ENCODE measurements at places on chromosomes 1 and 21.

DNA sequence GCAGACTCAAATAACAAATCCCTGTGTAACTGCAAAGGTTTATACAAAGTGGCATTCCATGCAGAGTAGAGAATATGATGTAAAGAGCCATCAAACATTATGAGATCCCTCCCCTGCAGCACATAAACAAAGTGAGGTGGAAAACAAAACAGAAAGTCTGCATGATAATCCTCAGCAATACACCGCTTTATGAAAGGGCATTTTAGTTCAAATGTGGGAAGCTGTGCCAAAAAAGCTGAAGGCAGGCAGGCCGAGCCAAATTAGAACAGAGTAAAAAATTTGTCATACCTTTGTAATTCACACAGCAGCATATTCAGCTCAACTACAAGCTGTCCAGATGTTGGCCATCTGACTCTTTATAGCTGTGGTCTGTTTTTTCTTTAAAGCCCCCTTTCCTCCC, 113.5 kb downstream of the LHX9 start:
- peak; percentile 61 for DNase-seq

GRCh38 chr1:12040457-12041051, 21.3 kb downstream of the MIIP start:
- peak; percentile 89 for DNase-seq

DNA sequence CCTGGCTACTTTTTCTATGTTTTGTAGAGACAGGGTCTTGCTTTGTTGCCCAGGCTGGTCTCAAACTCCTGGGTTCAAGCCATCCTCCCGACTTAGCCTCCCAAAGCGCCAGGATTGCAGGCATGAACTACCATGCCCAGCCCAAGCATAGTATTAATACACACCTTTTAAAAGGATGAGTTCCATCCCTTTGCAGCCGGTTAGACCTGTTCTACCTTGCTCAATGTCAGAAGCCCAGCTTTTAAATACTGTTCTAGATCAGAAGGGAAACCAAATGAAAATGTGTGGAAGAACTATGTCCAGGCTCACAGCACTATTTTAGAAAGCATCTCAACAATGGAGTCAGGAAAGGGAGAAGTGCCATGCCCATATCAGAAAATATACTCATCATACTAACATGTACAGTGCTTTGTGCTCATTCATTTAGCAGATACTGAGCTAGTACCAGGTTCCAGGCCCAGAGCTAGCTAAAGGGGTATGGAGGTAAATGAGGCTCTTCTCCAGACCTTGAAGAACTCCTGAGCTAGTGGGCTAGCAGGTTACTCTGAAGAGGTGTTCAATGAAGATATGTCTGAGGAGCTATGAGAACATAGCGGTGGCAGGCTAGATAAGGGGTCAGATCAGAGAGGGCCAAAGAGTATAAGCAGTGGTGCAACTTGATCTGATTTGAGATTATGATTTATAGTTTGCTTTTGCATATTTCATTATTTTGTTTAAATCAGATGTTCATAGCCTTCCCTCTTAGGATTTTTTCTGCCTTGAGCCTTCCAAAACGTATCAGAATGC, 78.2 kb downstream of the RNF220 start:
- DNase-seq, result no peak

GRCh38 chr21:31204801-31205200, 139.3 kb downstream of the TIAM1 start:
- no peak for DNase-seq

DNA sequence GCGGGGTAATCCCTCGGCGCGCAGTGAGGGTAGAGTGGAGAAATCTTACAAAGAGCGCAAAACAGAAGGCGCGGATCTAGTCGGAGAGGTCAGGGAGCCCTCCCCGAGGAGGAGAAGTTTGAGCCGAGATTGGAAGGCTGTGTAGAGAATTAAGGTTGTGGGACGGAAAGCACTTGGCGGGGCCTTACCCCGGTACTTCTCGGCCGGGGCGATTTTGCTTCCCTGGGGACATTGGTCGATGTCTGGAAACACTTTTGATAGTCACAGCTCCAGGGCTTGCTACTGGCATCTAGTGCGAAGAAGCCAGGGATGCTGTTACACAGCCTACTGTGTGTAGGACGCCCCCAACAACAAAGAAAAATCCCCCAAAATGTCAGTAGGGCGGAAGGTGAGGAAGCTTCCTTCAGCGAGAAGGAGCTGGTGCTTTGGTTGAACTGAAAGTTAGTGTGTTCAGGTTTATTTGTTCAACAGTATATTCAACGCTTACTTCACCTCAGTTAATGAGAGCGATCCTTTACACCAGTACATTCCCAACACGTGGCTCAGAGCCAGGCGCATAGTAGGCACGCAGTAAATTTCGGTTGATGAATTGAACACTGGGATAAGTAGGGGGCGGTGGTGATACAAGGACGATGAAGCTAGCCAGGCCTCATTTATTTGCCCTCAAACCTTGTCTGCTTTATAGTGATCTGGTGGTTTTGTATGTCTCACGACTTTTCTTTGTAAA, 807 bp downstream of the CEP85 start:
- DNase-seq, result no peak

DNA sequence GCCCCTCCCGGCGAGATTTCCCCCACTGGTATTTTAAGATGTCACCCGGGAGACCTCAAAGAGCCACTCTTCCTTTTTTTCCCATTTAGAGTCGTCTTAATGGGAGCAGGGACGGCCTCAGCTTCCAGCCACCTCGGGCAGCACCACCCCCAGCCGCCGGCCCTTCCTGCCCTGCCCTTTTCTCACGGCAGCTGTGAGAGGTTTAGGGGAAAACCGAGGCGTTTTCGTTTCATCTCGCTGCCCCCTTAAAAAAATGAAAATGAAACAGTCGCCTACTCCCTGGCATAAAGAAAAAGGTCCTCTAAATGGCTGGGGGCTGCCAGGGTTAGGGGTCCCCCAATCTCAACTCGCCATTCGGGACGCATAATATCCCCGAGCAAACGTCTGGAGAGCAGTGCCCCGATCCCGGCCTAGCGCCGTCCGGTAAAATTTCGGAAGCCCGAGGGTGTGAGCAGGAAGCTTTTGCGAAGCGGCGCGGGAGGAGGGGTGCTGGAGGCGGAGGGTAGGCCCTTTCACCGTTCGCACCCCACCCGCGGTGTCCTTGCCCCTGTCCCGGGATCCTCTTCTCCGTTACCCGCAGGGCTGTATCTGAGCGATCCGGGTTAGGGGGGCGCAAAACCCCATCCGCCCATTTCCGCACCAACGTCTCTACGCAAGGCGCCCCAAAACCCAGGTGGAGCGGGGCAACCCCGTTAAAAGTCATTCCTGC, 1.2 kb downstream of the RUNX3 start:
- DNase-seq, result peak; percentile 15

- no peak for DNase-seq
These were observed 102.3 kb downstream of the TMEM53 start for GRCh38 chr1:44571712-44572571.

DNA sequence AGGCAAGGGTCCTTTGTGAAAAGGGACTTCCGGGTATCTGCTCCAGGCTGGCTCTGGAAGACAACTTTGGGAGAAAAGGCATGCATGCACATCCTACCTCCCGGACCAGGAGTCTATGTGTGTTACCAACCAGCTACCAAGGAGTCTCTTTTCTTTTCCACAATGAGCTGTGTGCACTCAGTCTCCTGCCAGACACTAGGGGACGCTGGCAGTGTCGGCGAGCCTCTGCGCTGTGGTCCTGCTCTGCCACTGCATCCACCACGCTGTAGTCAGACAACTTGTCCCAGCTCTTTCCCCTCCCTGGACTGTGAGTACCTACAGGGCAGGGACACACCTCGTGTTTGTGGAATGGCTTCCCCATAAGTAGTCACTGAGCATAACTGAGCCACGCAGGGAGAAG, 5.1 kb upstream of the SSR2 start:
- no peak for DNase-seq
